ENCODE measurements at places on chromosomes 16 and 17. TPM values are rescaled to one million over a fixed set of nuclear protein-coding genes. Genes with fewer than 3 reads are reported as not detected.

- DNase-seq: no peak
These were observed 26.7 kb downstream of the SMIM36 start for GRCh38 chr17:55484575-55484974.

- no peak for DNase-seq
These were observed 44.7 kb upstream of the KPNB1 start for GRCh38 chr17:47605011-47605410.

- DNase-seq: no peak
These were observed 32.5 kb upstream of the ITGAX start for GRCh38 chr16:31322500-31322899.

GRCh38 chr16:79369796-79370195, 230.7 kb downstream of the MAF start:
- no peak for DNase-seq

- no peak for DNase-seq
These were observed 79.2 kb upstream of the LGALS9 start for GRCh38 chr17:27551701-27552248.

CRISPLD2 gene
- polyA plus RNA-seq: 6.2 TPM
